GM23338 (cell line): ENCODE measurements at places on chromosomes 4 and X. TPM values are rescaled to one million over a fixed set of nuclear protein-coding genes. Genes with fewer than 3 reads are reported as not detected.
A peak's percentile ranks its signal among the peaks of the same experiment; 100 is the strongest.

DNA sequence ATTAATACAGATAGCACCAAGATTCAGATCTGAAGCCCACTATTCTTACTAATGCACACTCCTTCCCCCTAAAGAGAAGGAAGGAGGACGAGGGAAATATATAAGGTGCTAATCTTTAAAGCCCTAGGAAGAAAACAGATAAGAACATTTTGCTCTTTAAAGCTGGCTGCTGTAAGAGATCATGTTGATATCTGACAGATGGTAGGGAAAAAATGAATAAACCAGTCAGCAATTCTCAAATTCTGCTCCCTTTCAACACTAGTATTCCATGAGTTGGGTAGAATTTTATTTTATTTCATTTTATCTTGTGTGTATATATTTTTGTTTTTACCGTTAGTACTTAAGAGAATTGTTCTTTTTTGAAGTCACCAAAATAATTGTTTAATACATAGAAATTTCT lies 19.2 kb downstream of the OTC start:
- H3K27me3 ChIP-seq: no peaks in the 10 kb centered on the region
- H3K4me1 ChIP-seq: no peaks in the 10 kb centered on the region
- DNase-seq: no peak
- no peaks in the 10 kb centered on the region for H3K36me3 ChIP-seq
- no peak overlapping the region for H3K27ac ChIP-seq
- no peak overlapping the region for H3K4me3 ChIP-seq

Gene GAGE13
- total RNA-seq: not detected in 2 replicates

DNA sequence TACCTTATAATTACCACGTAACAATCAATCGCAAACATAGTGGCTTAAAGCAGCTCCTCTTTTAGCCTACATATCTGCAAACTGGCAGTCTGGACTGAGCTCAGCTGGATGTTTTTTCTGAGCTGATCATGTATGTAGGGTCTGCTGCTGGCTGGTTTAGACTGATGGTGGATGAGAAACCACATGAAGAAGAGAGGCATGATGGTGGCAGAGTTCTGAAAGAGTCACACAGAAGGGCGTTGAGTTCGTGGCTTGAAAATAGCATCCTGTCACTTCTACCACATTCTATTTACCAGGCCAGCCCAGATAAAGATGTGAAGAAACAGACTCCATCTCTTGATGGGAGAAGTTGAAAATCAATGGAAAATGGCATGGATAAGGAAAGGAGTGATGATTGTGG lies 151.3 kb downstream of the SNCA start:
- no peak for DNase-seq
- H3K27ac ChIP-seq: no peak overlapping the region
- H3K4me3 ChIP-seq: no peak overlapping the region
- peaks cover 17% of the 10 kb centered on the region; the same call in 1 of the 2 replicates for H3K36me3 ChIP-seq
- H3K27me3 ChIP-seq: no peaks in the 10 kb centered on the region
- no peaks in the 10 kb centered on the region; the same call in 1 of the 2 replicates for H3K4me1 ChIP-seq

Gene MAGEE1
- 10.0 and 11.6 TPM in 2 replicates for total RNA-seq

DNA sequence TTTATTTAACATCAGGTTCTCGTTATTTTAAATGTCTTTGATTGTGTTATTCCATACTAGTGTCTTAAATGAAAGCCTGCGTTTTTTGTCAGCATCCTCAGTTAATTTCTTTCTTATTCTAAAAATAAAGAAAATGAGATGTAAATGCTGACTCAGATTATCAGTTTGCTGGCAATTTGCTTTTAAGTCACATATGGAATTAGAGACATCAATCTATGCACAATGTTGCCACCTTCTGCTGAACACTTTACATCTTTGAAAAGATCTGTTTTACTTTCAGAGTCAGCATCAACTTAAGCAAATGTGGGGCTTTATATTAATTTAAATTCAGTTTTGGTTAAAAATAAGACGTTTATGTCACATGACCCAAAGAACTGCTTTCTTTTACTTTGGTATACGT lies 99.2 kb downstream of the ADGRL3 start:
- 0 out of 2 replicates have a peak overlapping the region, but pooled peaks have one; percentile 12 for H3K27ac ChIP-seq
- peaks cover 27% of the 10 kb centered on the region for H3K4me1 ChIP-seq
- no peaks in the 10 kb centered on the region for H3K36me3 ChIP-seq

Gene ACE2
- total RNA-seq: 0.10 TPM in 1 of 2 replicates, not detected in the other

DNA sequence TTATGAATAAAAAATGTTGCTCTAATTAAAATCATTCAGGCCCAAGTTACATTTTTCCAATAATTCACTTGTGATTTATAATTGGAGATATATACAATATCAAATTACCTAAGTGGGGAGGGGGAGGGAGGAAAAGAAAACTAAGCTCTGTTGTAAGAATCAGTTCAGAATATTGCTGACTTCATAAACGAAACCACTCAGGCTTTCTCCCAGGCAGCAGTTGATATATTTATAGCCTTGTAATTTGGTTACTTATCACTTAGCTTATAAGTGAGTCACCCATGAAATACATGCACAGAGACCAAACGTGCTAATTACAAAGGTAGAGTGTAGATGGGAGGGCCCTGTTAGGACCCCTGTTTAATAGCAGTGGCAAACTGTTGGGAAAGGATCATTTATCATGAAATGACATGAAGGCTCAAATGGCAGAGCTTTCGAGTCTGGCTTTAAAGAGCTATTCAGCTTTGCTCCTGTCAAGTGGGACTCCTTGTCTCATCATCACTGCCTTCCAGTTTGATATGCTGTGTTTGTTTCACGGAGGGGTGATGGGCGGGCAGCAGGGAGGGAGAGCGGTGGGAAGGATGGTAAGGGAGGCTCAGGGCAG lies 105.6 kb upstream of the PGRMC2 start:
- no peak overlapping the region for H3K4me3 ChIP-seq
- H3K27me3 ChIP-seq: no peaks in the 10 kb centered on the region
- H3K36me3 ChIP-seq: no peaks in the 10 kb centered on the region
- no peak for DNase-seq
- no peaks in the 10 kb centered on the region for H3K4me1 ChIP-seq

DNA sequence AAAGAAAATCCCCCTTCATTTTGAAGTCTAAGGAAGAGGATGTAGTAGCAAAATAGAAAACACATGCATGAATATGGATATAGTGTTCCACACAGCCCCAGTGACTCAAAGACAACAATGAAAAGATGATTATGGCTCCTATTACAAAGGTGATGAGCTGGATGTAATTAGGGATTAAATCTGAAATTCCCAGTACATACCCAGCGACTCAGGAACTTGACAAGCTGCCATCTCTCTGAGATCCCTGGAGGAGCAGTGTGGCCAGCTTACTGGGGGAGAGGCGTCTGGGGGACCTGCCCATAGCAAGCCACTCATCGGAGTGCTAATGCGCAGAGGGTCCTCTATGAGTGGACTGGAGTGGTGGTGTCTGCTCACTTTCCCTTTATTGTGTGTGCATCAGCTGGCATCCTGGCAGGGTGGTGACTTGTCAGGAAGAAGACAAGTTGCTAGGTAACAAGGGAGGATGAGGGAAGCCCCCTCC lies 42.7 kb upstream of the MGST2 start:
- no peak for DNase-seq
- H3K4me1 ChIP-seq: peaks cover 20% of the 10 kb centered on the region
- H3K27me3 ChIP-seq: peaks cover 72% of the 10 kb centered on the region
- no peak overlapping the region for H3K4me3 ChIP-seq
- H3K27ac ChIP-seq: no peak overlapping the region

Gene FRAS1
- total RNA-seq: 108 and 111 TPM in 2 replicates

Gene USP11
- 61.9 and 65.1 TPM in 2 replicates for total RNA-seq

Gene ZNF182
- total RNA-seq: 7.1 TPM in 2 replicates

- H3K4me3 ChIP-seq: no peak overlapping the region
- H3K4me1 ChIP-seq: peaks cover 10% of the 10 kb centered on the region
- DNase-seq: peak; percentile 8
- H3K27me3 ChIP-seq: no peaks in the 10 kb centered on the region
These were observed 128.6 kb upstream of the VCX start for GRCh38 chrX:7714351-7714750.

- H3K4me3 ChIP-seq: peak overlapping the region; percentile 15; the same call in 1 of the 2 replicates
- no peaks in the 10 kb centered on the region for H3K36me3 ChIP-seq
- DNase-seq: peak; percentile 82
These were observed 17.8 kb upstream of the SPRY1 start for GRCh38 chr4:123378794-123379193.

DNA sequence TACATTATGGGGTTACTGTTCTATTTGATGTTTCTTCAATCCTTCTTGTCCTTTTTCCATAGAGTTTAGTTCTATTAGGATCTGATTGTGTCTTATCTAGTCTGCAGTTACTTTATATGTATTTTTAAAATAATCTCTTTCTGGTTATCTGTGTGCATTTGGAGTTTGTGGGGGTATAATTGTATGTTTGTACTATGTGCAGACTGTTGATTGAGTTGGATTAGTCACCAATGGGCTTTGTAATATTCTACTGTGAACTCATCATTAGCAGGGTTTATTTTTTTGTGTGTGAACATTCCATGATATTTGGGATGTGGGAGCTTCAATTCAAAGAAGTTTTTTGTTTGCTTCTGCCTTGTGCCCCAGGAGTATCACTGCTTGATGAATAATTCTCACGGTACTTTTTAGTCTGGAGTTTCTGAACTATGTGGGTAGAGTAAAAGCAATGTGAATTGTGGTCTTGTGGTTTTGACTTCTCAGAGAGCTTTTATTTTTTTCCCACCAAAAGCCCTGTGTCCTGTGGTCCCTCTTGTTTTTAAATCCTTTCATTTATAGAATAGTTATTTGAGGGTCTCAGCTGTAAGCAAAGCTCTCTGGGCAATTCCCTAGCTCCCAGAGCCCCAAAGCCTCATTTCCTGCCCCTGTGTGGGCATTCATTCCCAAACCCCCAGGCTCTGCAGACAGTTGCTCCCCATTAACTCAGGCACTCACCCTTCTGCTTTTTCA lies 127.8 kb downstream of the PHKA2 start:
- H3K36me3 ChIP-seq: no peaks in the 10 kb centered on the region
- no peak for DNase-seq
- no peaks in the 10 kb centered on the region for H3K27me3 ChIP-seq
- no peaks in the 10 kb centered on the region for H3K4me1 ChIP-seq
- H3K27ac ChIP-seq: no peak overlapping the region
- H3K4me3 ChIP-seq: no peak overlapping the region

DNA sequence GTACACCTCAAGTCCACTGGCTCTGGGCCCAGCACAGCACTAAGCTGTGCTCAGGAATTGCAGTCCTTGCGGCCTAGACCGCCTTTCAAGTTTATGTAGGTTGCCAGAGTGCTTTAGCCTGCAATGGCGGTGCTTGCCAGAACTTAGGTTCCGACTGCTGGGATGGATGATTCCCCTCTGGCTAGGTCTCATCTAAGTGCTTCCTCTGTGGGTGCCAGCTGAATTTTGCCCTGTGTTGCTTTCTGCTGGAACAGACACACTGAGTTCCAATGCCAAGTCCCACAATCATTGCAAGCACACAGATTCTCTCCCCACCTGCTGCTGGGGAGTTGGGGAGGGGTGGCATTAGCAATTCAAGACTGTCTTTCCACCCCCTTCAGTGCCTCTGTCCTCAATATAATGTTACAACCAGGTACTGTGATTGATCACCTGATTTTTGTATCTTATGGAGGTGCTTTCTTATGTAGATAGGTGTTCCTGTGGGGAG lies 129.5 kb downstream of the GRID2 start:
- H3K27me3 ChIP-seq: no peaks in the 10 kb centered on the region
- peak; percentile 79 for DNase-seq
- H3K4me3 ChIP-seq: no peak overlapping the region
- H3K4me1 ChIP-seq: peaks cover 62% of the 10 kb centered on the region
- H3K36me3 ChIP-seq: peaks cover 9% of the 10 kb centered on the region; the same call in 1 of the 2 replicates
- peak overlapping the region; percentile 87 for H3K27ac ChIP-seq

DNA sequence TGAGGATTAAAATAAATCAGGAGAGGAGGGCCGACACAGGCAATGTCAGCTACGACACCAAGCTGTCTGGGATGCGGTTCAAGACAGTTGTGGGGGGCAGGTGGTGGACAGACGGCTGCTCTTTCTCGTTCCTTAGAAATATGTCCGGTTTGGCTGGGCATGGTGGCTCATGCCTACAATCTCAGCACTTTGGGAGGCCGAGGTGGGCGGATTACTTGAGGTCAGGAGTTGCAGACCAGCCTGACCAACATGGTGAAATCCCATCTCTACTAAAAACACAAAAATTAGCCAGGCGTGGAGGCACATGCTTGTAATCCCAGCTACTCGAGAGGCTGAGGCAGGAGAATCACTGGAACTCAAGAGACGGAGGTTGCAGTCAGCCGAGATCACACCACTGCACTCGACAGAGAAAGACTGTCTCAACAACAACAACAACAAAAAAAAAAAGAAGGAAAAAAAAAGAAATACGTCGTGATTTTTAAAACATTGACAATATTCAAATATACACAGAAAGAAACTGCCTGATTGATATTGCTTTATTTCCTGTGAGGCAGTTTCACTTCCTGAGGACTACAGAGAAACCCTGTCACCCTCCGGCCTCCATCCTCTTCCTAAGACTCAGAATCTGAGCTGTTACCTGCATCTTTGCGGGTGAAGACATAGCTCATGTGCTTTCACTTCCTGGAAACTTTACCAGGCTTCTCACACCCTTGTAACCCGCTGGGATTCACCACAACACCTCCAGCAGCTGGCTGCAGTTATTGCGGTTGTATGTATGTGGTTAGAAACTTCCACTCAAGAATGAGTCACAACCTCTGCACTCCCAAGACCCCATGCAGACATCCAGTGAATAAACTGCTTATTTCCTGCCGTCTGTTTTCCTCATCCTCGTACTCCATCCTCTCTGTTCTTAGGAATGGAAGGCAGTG lies 63.8 kb upstream of the STS start:
- no peak overlapping the region for H3K4me3 ChIP-seq
- H3K27ac ChIP-seq: no peak overlapping the region
- no peaks in the 10 kb centered on the region for H3K4me1 ChIP-seq
- no peak for DNase-seq

DNA sequence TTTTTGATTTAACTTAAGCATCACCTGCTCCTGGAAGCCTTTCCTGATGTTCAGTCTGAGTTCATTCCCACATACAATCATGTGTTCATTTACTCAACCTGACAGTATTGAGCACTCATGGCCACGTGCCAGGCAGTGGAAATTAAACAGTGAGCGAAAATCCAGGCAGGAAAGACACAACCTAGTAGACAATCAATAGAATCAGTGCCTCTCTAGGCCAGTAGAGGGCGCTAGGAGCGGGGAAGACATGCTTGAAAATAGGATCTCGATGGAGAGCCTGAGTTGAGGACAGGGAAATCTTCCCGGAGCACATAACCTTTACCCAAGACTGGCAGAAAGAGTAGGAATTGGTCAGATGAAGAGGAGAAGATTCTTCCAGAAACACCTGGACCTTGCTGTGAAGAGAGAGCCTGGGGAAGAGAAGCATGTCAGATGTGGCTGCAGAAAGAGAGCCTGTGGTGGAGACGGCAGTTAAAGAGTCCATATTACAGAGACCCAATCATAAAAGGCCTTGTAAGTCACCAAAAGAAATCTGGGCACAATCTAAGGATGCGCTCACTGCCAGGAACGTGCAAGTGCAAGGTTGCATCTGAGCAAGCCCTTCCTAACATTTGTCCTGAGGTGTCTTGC lies 103.5 kb downstream of the LDB2 start:
- no peaks in the 10 kb centered on the region for H3K27me3 ChIP-seq
- H3K36me3 ChIP-seq: no peaks in the 10 kb centered on the region
- DNase-seq: peak; percentile 93
- H3K4me1 ChIP-seq: peaks cover 49% of the 10 kb centered on the region
